Colonic mucosa (tissue), 4 donors: ENCODE measurements at places on chromosomes 5 and 9. TPM values are rescaled to one million over a fixed set of nuclear protein-coding genes. Genes with fewer than 3 reads are reported as not detected.

Gene DAB2IP
- 130 TPM for total RNA-seq

Gene HAPLN1
- 5.9 TPM for total RNA-seq

Gene RNF14
- 49.4 TPM for total RNA-seq

Gene ENG
- 15.4 TPM for total RNA-seq

Gene ALDH1A1
- 61.3 TPM for total RNA-seq

Gene DMRT2
- 8.7 TPM for total RNA-seq

Gene ANKRD18B
- 0.57 TPM for total RNA-seq

Gene CATSPER3
- total RNA-seq, result 0.85 TPM

Gene RPL7A
- total RNA-seq, result 2,136 TPM

Gene NR5A1
- total RNA-seq, result not detected

Gene BRINP1
- 0.10 TPM for total RNA-seq

Gene OTULINL
- 60.1 TPM for total RNA-seq

Gene PCDHB10
- 1.1 TPM for total RNA-seq

- DNase-seq, result no peak
Measured at GRCh38 chr5:39340506-39340905, 23.8 kb downstream of the C9 start.

DNA sequence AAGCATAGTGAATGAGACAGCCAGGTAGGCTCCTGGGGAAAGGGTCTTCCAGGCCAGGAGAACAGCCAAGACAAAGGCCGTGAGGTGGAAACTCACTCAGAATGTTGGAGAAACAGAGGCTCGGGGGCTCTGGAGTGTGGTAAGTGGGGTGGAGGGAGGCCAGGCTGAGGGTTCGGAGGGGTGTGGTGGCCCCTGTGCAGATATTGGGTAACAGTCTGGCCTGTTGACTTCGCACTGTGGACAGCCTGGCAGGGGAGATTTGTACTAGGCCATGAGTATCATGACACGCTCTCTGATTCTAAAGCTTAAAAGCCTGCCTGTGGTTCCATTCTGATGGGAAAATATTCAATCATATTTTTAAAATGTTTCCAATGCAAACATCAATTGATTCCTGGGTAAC, 239.3 kb downstream of the GADD45G start:
- DNase-seq, result no peak

GRCh38 chr5:180612683-180613082, 21.4 kb upstream of the SCGB3A1 start:
- DNase-seq, result no peak

- no peak for DNase-seq
Measured at GRCh38 chr9:117411547-117411946, 3.3 kb downstream of the ASTN2 start.

- no peak for DNase-seq
Measured at GRCh38 chr5:173940269-173940668, 48.7 kb upstream of the C5orf47 start.

DNA sequence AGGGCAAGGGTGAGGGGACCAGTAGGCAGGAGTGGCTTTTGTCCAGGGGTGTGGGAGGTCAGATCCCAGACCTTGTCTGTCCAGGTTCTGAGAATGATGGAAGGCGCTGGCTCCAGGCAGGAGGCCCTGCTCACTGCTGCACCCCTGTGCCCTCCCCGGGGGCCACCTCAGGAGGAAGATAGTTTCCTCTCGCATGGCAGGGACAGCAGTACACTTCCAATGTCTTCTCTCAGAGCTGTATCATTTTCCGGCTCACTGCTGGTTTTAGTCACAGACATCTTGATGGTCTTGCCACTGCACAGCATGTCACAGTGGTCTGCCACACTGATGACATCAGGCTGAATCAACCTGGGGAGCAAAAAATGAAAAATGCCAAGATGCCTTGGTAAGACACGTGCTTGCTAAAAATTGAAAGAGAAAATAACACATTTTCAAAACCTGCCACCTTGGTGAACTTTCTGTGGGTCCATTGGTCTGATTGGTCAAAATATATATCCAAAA, 3.3 kb upstream of the SLC6A3 start:
- DNase-seq, result no peak

DNA sequence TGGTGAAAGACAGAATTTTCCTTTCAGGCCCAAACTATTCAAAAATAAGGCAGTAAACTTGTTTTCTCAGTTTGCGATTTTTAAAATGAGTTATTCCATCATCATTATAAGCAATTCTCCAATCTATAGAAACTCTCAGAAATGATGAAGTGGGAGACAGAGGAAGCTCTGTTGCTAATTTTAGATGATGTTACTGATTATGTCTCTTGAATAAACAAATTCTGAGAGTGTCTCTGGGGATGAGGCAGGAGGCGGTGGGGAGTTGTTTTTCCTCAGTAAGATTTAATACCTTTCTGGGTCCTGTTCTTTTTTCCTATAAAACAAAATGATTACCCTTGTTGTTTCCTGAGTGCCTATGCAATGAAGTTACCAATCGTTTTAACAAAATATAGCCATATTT, 43.9 kb upstream of the TEX48 start:
- no peak for DNase-seq

GRCh38 chr9:82332774-82333152, 344.2 kb downstream of the SPATA31D1 start:
- DNase-seq, result no peak

DNA sequence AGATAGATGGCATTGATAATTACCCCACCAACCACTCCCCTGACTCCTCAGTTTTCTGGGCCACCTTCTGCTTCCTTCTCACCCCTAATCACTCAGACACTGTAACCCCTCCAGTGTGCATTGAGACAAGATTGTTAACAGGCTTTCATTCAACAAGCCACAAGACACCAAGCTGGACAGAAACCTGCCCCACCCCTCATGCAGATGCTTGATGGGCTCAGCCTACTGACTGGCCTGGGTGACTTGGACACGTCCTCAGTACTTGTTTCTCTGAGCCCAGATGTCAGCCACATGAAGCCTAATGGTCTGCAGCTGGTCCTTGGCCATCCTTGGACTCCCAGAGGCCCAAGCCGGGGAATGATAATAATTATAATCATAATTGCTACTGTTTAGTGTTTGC, 71.4 kb upstream of the SMIM23 start:
- DNase-seq, result no peak

DNA sequence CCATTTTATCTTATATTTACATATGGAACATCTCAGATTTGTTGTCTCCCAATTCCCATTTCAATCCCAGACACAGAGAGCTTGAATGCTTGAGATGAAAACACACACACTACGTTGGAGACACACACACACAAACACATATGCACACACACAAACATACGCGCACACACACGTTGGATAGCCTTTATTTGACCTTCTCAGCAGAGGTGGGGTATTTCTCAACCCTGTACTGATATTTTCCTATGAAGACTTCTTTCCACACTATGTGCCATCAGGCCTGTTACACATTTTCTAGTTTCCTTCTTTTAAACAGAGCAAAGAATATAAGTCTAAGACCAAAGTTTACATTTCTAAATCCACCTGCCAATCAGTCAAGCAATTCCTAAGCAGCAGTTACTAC, 291.0 kb downstream of the TAF11L14 start:
- DNase-seq, result no peak

DNA sequence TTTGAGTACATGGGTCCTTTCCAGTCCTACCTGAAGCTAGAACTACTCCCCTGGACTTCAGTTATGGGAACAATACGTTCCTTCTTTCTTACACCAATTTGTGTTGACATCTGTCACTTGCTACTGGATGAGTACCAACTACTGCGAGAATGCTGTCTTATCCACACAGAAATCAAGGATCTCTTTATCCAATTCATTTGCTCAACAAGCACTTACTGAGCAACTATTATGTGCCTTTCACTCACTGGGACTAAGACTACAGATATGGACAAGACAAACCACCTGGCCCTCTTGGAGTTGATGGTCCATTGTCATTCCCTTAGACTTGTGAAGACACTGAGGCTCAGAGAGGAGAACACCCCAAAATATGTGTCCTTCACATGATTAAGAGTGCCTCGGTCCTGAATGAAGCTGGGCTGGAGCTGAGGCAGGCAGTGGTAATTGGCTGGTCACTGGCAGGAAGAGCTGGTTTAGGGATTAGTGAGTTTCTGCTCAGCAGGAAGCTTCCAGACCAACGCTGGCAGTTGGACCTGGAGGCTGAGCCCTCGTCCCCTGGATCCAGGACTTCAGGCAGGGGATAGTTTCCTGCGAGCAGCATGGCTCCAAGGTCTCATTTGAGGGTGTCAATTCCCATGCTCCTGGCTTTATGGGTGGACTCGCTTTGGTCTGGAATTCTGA, 8.4 kb upstream of the ARSI start:
- no peak for DNase-seq

- no peak for DNase-seq
Measured at GRCh38 chr9:569296-569695, 272.2 kb upstream of the DMRT1 start.

DNA sequence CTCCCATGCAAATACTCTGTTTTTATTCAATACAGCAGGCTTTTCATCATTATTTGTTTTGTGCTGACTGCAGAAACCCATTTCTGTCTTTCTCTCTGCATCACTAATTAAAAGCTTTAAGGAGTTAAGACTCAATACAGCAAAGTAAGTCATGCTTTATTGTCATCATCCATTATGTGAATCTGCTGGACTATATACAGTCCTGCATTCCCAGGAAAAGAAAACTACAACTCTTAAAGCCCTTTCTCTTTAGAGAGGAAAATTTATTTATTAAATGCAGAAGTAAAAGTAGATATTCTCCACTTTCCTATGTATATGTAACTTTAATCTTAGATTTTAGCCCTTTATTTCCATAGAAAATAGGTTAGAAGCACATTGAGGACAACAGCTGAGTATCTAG, 706.6 kb upstream of the RGMB start:
- no peak for DNase-seq

- no peak for DNase-seq
Measured at GRCh38 chr5:73417303-73418034, 31.1 kb downstream of the FOXD1 start.

DNA sequence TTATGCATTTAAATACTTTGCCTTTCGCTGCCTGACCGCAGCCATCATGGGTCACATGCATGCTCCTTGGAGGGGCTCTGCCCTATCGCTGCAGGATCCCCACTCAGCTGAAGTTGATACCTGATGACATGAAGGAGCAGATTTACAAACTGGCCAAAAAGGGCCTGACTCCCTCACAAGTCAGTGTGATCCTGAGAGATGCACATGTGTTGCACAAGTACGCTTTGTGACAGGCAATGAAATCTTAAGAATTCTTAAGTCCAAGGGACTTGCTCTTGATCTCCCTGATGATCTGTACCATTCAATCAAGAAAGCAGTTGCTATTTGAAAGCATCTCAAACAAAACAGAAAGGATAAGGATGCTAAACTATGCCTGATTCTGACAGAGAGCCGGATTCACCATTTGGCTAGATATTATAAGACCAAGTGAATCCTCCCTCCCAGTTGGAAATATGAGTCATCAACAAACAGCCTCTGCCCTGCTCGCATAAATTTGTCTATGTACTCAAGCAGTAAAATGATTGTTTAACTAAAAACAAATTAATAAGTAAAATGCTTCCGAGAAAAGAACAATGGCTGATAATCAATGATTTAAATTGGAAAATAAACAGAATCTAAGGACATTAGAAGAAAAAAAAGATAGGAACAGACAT, 41.6 kb upstream of the PPP2CA start:
- no peak for DNase-seq

DNA sequence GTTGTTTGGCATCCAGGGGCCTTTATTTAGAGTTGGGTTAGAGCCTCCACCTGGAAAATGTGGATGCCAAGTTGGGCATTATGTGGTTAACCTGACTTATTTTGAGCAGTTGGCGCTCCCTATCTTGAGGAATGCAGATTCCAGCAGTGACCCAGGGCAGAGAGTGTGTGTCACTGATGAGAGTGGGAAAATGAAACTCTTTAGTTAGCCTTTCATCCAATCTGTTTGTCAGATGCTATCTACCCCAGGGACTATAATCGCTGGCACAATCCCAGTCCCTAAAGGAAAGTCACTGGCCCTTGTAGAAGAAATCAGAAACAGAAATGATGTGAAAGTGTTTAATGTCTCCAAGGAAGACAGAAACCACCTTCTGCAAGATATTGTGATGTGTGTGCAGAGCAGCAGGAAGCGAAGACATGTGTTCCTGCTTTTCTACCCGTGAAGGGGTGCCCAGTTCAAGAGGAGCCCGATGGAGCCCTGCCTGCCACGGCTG, 10.2 kb upstream of the STING1 start:
- DNase-seq, result no peak

- DNase-seq, result no peak
Measured at GRCh38 chr5:16644301-16644889, 27.6 kb upstream of the RETREG1 start.

DNA sequence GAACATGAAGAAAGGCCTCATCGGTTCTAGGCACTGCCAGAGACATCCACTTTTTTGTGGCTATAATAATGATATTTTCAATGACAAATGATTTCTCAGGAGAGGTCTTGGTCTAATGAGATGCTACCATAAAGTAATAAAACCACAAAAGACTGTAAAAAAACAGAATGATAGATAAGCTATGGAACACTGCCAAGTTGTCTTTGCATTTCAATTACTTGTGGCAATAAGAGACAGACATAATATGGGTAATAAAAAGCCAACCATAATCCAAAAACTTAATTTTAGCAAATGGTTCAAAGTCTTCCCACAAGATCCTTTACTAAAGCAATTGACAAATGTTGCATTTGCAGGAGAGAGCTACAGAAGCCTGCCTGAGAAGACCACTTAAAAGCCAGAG, 292.5 kb downstream of the ATPSCKMT start:
- no peak for DNase-seq
